Fibroblast of skin of left quadriceps (primary cell): ENCODE measurements at places on chromosomes 7 and 10.

GRCh38 chr10:93072225-93072712, 1.4 kb upstream of the CYP26A1 start:
- no peak for DNase-seq

- peak; percentile 75 for DNase-seq
These were observed 628.8 kb downstream of the SUGCT start for GRCh38 chr7:40763319-40764287.

GRCh38 chr10:49526619-49527018, 12.3 kb downstream of the ERCC6 start:
- peak; percentile 54 for DNase-seq

GRCh38 chr7:134667899-134668298, 21.2 kb downstream of the BPGM start:
- no peak for DNase-seq

DNA sequence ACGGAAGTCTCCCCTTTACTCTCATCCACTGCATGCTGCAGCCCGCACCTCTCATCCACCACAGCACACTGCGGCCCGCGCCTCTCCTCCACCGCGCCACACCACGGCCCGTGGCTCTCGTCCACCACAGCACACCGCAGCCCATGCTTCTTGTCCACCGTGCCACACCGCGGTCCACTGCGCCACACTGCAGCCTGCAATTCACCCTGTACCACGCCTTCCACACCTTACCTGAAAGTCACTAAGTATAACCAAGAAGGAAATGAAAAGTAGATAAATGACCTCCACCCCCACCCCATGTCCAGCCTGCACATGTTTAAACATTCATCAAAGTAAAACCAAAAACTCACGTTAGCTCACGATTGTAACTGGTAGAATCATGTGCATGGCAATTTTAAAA, 176.1 kb downstream of the DIP2C start:
- DNase-seq = no peak

GRCh38 chr10:105864854-105865253, 1223.8 kb downstream of the SORCS3 start:
- no peak for DNase-seq

GRCh38 chr10:78405231-78405630, 371.6 kb downstream of the RPS24 start:
- no peak for DNase-seq

DNA sequence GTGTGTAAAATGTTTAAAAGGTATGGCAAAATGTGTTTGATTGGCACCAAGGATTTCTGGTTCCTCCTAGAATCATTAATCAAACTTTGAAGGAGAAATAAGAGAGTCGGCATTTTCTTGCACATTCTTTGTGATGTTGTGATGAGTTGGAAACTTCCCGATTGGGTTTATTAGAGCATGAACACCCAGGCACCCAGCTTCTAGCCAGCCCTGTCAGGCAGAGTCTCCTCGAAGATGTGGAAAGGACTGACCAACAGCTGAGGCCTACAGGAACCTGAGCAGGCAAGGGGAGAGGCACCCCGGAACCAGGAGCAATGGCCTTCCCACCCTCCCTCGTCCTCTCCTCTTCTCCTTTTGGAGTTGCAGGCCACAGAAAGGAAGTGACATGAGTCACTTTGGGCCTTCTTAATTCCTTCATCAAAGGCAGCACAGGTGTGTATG, 68.7 kb downstream of the EGFR start:
- DNase-seq = no peak

- no peak for DNase-seq
These were observed 222.2 kb downstream of the NEBL start for GRCh38 chr10:20674926-20675325.

GRCh38 chr10:6563075-6563474, 17.0 kb downstream of the PRKCQ start:
- no peak for DNase-seq

GRCh38 chr7:104883248-104883717, 130.7 kb upstream of the KMT2E start:
- no peak for DNase-seq

- peak; percentile 4 for DNase-seq
These were observed 12.3 kb downstream of the DDC start for GRCh38 chr7:50552921-50553320.

GRCh38 chr7:51237446-51238133, 79.0 kb downstream of the COBL start:
- no peak for DNase-seq

GRCh38 chr7:87171282-87171934, 19.2 kb downstream of the DMTF1 start:
- DNase-seq = no peak

DNA sequence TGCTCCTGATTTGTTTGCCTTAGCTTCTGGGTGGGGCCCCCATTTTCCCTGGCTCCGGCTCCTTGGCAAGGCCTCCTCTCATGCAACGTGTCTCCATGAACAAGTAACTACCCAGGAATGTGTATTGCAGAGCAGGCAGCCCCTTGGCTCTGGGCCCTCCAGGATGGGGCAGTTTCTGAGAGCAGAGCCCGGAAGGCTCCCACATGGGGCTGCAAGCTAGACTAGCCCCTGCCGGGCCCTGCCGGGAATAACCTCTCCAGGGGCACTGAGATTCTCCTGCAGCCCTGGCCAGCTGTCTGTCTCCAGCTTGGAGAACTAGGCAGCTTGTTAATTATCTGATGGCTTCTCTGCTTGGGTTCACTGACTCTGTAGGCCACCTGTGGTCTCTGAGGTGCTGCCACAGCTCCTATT, 184.0 kb upstream of the INHBA start:
- peak; percentile 92 for DNase-seq

DNA sequence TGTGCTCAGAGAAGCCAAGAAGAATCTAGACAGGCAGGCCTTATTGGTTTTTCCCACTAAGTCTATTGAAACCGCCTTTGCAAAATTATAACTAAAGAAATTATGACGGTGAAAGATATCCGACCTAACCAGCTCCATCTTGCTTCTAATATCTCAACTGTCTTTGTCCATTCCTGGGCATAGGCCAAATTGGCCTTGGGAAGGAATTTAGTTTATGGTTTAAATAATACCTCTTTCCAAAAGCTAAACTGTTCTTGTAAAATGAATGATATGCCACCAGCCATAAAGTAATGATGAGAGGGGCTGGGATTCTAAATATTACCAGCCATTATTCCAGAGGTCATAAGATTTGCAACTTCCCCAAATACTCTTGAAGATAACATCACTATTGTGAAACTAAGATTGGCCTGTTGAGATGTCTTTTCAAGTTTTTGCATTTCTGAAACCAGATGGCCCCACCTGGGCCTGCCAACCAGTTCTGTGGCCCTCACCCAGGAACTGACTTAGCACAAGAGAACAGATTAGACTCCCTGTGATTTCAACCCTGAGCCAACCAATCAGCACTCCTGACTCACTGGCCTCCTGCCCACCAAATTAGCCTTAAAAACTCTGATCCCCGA, 41.2 kb upstream of the SLC35G1 start:
- no peak for DNase-seq

GRCh38 chr10:71351628-71352319, 32.7 kb downstream of the SLC29A3 start:
- DNase-seq = no peak

DNA sequence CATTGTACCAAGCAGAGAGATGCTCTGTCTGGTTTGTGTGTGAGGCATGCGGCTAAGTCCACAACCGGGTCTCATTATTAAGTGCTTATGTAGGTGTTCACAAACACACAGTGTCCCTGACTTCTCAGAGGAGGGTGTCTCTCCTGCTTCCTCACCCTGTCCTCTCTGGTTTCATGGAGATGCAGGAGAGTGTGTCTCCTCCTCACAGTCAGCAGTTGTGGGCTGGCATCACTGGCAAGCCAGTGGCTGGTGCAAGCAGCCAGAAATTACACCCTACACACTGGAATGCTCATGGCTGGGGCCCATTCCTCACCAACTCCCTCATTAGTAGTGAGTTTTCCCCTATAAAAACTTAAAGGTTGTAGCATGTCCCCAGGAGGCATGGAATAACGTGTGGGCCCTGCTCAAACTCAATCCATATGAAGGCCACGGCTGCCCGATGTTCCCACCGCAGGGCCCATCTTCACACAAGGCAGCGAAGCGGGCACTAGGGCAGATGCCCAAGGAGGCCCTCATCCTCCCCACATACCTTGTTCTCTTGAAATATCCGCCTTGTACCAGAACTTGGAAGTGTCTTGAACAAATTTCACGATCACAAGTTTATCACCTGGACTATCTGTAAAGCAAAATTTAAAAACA, 280.1 kb downstream of the TNS3 start:
- no peak for DNase-seq

DNA sequence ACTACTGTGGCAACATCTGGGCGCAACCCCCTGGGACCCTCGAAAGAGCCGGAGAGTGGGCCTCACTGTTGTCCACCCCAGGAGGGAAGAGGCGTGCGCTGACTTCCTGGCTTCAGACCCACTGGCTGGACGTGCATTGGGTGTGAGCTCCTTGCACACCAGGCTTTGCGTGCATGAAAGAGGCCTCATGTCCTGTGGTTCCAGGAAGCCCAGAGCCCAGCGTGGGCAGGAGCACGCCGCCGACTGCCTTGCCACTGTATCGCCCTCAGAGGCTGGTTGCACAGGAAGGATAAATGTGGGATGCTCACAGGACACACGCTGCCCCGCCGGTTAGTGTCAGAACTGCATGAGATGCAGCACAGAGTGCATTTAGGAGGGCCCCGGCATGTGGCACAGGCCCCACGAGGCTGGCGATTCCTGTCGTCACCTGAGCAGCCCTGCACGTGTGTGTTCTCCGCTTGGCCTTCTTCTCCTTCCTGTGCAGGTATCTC, 8.5 kb upstream of the JAKMIP3 start:
- no peak for DNase-seq

DNA sequence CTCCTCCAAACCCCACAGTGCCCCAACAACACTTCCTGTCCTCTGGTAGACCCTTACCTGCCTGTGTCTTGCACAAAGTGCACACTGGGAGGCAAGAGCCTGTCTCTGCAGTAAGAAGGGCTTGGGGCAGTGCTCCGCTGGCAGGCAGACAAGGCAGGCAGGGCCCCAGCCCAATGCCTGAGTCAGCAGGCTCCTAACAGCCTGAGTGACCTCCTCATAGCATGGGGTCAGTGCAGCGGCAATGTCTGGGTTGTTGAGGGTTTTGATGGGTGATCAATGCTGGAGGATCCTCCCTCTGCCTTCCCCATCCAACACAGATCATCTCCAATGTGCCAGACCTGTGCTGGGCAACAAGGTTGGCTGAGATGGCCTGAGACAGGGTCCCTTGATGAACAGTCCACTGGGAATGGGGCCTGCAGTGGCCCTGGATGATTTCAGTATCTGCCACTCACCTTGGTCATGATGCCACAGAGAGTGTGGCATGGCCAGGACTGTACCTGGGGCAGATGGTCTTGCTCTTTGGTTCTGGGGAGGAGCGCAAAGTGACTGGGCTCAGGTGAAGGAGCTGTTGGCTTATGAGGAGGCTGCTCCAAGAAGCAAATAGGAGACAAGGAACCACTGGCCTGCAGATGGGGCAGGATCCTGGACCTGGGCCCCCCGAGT, 55.6 kb upstream of the CAMK2B start:
- no peak for DNase-seq

DNA sequence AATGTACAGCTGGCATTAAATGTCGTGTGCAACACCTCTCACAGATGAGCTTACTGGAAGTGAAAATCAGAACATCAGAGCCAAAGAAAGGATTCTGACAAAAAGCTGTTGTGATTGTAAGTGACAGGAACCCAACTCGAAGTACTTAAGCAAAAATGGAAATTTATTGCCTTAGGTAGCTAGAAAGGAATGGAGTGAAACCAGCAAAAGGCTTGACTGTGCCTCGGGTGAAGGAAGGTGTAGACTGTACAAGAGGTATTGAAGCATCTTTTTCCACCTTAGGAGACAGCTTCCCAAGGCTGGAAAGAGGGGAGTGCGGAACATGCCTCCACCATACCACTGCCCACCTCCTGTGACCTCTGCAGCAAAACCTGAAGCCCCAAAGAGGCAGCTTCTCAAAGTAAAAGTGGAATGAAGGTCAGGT, 27.3 kb upstream of the ITGB1 start:
- no peak for DNase-seq

DNA sequence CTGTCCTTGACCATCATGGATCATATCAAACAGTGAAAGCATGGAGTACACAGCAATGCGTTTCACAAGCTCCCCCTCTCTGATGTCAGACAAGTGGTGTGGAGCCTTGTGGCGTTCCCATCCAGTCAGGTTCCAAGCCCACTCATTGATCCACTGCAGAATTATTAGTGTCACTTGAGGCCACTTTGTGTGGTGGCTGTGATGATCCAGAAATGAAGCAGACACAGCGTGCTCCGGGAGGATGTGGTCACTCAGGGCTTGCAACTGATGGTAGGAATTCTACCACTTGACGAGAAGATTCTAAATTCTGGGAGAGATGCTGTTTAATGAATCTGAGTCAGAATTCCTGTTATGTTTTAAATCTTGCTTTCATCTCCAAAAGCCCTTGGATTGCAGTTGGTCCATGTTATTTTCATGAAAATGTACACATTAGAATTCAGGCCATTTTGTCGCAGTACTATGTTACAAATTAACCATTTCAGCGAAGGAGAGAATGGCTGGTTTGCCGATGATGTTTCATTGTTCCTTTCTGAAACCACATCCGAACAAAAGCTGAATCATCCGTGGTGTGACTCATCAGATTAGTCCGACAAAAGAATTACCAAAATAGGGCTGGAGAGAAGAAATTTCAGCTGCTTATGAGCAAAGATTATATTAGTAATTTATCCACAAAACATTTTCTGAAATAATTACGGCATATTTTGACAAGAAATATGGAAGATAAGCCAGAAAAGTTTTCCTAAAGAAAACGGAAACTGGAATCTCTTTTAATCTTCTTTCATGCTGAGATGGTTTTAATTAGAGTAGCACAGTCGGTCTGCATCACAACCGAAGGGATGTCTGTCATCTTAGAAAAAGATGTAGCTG, 48.1 kb downstream of the INSYN2A start:
- DNase-seq = peak; percentile 83

GRCh38 chr7:98836811-98837629, 32.8 kb downstream of the TMEM130 start:
- no peak for DNase-seq

DNA sequence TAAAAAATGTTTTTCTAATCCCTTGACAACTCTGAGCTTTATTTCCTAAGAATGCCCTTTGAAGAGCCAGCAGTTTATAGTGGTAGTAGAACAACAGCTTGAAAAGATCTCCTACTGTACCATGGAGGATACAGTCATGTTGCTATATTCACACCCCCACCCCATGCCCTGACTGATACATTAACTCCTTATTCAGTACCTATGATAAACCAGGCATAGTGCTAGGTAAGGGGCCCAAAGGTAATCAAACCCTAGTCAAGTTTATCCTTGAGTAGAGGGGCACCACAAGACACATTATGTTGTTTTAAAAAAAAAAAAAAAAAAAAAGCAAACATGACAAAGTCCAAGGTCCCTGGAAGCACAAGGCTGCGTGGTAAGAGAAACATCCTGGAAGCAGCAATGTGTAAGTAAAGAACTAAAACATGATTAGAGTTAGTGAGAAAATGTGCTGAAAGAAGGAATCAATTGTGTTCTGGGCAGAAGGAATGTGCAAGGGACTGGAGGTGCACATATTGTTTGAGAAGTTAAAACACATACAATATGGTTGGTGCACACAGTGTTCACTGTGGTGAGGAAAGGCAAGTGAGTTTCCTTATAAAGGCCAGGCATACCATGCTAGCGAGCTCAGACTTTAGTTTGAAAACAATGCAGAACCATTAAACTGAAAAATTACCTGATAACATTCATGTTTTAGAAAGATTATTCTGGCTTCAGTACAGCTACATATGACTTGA, 51.2 kb downstream of the PDE1C start:
- no peak for DNase-seq
